NCI-H2029 (cell line): ENCODE measurements at places on chromosomes 16 and 17.
A peak's percentile ranks its signal among the peaks of the same experiment; 100 is the strongest.

GRCh38 chr16:29962344-29962994, 590 bp downstream of the TMEM219 start:
- DNase-seq = no peak

DNA sequence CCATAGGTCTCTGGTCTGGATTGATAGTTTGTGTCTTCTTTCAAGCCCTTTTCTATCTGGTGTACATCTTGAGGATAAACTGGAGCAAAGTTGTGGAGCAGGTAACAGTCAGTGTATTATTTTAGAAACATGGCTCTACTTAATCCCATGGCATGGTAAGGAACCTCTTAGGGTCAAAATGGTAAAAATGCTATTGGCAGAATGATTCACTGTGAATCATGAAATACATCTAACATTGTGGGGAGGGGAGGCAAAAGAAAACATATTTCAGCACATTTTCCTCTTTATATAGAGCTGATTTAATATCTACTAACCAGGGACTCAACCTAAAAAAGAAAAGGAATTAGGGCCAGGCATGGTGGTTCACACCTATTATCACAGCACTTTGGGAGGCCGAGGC, 17.9 kb upstream of the ALDH3A2 start:
- DNase-seq = no peak

DNA sequence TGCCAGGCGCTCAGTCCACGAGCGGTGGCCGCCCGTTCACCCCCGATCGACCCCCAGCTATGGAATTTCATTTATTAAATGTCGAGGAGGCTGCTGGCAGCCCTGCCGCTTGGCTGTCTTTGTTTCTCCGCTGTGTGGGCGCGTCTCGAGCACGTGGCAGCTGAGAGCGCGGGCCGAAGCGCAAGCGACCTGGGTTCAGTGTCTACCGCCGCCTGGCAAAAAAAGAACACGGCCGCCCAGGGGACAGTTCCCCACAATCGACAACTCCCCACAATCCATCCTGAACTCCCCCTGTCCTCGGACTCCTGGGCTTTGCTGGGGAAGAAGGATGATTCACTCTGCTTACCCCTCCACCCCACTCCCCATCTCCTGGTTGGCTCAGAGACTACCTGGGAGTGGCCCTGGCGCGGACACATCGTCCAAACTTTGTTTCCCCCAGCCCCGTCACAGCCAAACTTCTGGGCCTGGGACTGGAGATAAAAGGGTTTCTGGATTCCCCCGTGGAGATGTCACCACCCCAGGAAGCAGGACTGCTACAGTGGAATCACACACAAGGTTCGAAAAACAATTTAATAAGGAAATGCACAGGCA, 1.7 kb upstream of the ANKRD13B start:
- DNase-seq = peak; percentile 17

DNA sequence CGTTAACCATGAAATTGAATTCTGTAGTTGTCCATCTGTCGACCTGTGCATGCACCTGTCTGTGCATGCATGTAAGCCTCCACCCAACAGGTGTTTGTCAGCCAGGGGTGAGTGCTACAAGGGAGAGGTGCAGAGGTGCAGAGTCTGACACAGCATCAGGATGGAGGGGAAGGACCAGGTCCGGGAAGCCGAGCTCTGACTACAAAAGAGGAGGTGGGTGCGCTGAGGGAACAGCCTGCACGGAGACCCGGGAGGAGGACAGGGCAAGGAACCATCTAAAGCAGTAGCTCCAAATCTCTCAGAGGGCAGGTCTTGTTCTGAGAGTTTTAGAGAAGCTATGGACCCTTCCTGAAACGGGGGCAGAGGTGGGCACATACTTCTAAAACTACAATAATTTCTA, 54.1 kb downstream of the B9D1 start:
- DNase-seq = no peak

DNA sequence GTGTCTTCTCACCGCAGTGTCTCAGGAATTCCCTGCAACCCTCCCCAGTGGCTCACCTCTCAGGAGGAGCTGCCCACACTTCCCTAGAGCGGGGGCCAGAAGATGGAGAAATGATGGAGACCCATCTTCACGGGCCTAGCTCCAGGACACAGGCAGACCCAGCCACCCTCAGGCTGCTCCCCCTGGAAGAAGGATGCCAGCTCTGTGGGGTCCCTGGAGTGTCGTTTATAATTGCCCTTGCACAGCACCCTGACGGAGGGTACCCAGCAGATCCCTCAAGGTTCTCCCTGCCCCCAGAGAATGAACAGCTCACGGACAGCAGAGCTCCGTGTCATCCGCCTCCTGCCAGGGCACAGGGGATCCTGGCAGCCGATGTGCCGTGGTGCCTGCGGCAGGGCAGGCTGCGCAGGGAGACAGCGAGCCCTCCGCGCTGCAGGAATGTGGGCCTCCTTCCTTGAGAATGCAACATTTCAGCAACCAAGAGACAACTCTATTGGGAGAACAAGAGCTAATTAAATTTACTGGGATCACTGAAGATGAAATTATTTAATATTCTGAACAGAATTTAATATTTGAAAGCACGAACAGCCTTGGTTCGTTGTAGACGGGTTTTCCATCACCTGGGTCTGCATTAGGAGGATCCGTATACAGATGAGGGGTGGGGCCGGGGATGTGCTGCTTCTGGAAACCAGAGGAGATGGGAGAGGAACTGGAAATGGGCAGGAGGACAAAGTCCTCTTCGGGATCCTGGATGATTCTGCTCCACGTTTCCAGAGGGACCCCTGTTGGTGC, 21.0 kb upstream of the RBFOX3 start:
- no peak for DNase-seq

DNA sequence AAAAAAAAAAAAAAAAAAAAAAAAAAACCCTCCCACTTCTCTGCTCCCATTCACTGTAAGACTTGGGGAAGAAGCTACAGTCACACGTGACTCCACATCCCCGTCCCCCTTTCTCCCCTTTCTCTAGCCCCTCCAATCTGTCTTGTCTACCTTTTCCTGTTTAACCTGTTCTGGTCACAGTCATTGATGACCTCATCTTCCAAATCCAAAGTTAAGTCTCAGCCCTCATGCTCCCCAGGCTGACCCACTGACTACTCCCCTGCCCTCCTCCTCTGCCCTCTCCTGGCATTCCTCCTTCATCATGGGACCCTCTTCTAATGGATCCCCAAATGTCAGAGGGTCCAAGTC, 1.6 kb upstream of the CDH5 start:
- DNase-seq = no peak

- DNase-seq = no peak
Measured at GRCh38 chr17:77435272-77436057, 294.7 kb downstream of the SEC14L1 start.

DNA sequence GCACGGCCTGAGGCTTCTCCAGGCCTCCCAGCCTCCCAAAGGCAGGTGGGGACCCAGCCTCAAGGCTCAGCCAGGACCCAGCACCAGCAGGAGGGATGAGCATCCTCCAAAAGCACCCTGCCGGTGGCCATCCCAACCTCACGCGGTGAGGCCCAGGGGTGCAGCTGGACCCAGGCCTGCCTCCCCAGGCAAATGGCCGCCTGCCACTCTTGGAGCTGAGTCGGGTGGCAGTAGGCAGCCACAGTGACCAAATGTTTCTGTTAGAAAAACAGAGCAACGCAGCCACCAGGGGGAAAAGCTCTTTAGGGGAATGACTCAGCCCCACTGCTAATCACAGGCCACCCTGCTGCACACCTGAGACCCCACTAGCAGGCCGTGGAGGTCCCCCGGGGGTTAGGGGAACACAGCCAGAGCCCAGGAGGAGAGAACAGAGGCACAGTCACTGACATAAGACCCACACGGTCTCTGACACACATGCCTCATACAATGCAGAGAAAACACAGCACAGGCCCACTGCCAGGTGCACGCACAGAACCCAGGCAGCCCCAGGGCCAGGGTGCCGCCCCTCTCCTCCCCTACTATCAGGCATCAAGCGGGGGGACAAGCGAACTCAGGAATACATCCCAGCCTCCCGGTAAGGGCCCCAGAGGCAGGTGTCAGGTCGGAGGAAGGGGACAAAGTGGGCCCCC, 12.4 kb downstream of the BCAR1 start:
- no peak for DNase-seq

DNA sequence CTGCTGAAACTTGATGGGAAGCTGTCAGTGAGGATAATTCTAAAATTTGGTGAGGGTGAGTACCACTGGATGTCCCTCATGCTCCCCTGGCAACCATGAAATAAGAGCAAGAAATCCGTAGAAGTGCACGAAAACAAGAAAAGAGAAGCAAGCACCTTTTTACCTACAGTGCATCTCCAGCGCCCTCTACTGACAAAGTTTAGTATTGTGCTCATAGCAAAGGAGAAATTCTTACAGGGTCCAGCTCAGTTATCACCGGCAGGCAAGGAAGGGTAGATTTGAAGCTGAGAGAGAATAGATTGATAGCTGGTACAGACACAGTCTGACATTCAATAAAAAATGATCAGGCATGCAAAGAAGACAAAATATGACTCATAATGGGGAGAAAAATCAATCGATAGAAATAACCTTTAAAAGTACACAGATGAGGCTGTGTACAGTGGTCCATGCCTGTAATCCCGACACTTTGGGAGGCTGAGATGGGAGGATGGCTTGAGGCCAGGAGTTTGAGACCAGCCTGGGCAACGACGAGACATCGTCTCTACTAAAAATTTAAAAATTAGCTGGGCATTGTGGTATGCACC, 28.3 kb upstream of the TEX2 start:
- no peak for DNase-seq

GRCh38 chr17:28112181-28112580, 69.7 kb downstream of the NLK start:
- no peak for DNase-seq

GRCh38 chr16:72240466-72240865, 68.5 kb upstream of the PMFBP1 start:
- no peak for DNase-seq

- DNase-seq = no peak
Measured at GRCh38 chr16:65861131-65861731, 505.3 kb upstream of the CDH5 start.

- DNase-seq = no peak
Measured at GRCh38 chr17:20924306-20924705, 118.5 kb downstream of the USP22 start.

DNA sequence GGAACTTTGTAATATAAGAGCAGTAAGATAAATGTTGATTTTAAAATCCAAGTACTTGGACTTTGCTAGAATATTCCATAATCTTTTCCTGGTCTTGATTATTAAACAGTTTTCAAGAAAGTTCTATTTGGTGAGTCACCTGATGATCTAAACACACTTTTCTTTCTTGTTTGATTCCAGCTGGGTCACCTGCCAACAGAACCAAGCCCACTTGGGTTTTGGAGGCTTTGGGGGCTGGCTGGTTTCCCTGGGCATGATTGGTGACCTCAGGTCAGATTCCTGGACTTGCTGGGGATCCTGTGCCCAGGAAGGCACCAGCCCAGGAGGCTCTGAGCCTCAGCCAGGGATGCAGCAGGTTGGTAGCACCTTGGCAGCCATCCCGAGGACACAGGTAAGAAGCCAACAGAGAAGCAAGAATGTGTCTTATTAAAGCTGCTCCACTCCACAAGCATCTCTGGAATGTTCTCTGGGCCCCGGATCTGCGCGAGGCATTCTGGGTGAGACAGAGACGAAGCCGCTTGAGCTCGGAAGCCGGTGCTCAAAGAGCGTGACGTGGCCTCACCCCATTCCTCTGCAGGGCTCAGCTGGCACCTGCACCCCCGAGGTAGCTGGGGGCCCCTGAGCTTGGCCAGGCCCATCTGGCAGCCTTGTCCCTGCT, 3.1 kb upstream of the TEX19 start:
- DNase-seq = no peak

- DNase-seq = no peak
Measured at GRCh38 chr16:12613131-12613991, 190.3 kb downstream of the CPPED1 start.

DNA sequence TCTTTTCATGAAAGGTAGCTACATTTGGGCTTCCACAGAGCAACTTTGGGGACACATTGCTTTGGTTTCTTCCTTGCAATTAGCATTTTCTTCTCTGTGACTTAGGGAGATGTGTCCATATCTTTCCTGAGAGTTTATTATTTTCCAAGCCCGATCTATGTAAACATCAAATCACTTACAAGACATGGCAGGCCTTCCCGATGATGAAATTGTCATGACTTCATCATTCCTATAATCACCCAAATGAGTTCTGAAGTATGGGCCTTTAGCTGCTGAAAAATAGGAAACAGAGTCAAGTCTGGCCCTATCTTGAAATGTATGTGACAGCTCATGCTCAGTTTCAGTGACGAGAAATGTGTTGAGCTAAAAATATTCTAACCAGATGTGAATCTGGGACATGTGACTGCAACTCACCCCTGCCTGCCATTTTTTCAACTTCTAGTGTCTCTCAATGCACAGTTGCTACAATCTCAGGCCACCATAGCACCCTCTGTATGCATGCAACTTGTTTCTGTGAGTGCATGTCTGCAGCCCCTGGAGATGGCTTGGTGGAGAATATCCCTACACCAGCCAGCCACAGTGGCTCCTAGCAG, 199.6 kb upstream of the MAF start:
- DNase-seq = no peak

GRCh38 chr16:1745900-1746692, 25.2 kb downstream of the NME3 start:
- DNase-seq = no peak

- DNase-seq = no peak
Measured at GRCh38 chr17:75498726-75499213, 16.6 kb downstream of the CASKIN2 start.

DNA sequence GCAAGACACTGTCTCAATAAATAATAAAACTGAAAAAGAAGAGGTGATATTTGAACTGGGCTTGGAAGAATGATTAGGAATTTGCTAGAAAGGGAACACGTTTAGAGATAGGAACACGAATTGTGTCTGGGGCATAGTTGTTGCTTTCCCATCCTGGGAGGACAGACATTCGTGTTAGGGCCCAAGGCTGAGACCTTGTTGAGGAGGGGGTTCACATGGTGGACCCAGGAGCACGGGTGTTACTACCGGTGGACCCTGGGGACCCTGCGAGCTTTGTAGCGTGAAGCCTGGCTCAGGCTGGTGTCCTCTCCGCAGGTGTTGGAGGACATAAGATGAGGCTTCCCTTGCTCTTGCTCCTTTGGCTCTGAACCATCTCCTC, 1.2 kb downstream of the ACSF3 start:
- DNase-seq = no peak

GRCh38 chr16:89084411-89084810, 9.2 kb upstream of the ACSF3 start:
- DNase-seq = no peak

GRCh38 chr16:76970087-76970744, 220.8 kb upstream of the MON1B start:
- DNase-seq = no peak

GRCh38 chr17:64128787-64129514, 993 bp downstream of the ERN1 start:
- DNase-seq = no peak

GRCh38 chr17:49676276-49676868, 1.5 kb downstream of the SPOP start:
- no peak for DNase-seq

- no peak for DNase-seq
Measured at GRCh38 chr16:56812884-56813283, 52.1 kb upstream of the SLC12A3 start.

- DNase-seq = no peak
Measured at GRCh38 chr17:63311416-63311937, 134.6 kb downstream of the CYB561 start.

- no peak for DNase-seq
Measured at GRCh38 chr16:24291932-24292331, 35.8 kb downstream of the CACNG3 start.

GRCh38 chr16:87416826-87417527, 24.8 kb downstream of the MAP1LC3B start:
- DNase-seq = no peak
